ENCODE measurements at places on chromosomes 6 and 20. TPM values are rescaled to one million over a fixed set of nuclear protein-coding genes. Genes with fewer than 3 reads are reported as not detected.

- no peaks in the 10 kb centered on the region for H3K27me3 ChIP-seq
- no peak overlapping the region for H3K27ac ChIP-seq
- no peaks in the 10 kb centered on the region for H3K36me3 ChIP-seq
- no peaks in the 10 kb centered on the region for H3K4me1 ChIP-seq
These were observed 7.7 kb downstream of the TTBK1 start for GRCh38 chr6:43250992-43251373.

GRCh38 chr6:38973178-38974057 lies 75.2 kb upstream of the GLP1R start:
- H3K27ac ChIP-seq = no peak overlapping the region
- no peaks in the 10 kb centered on the region for H3K4me1 ChIP-seq
- H3K4me3 ChIP-seq = no peak overlapping the region
- peaks cover 2% of the 10 kb centered on the region for H3K27me3 ChIP-seq
- DNase-seq = no peak

DNA sequence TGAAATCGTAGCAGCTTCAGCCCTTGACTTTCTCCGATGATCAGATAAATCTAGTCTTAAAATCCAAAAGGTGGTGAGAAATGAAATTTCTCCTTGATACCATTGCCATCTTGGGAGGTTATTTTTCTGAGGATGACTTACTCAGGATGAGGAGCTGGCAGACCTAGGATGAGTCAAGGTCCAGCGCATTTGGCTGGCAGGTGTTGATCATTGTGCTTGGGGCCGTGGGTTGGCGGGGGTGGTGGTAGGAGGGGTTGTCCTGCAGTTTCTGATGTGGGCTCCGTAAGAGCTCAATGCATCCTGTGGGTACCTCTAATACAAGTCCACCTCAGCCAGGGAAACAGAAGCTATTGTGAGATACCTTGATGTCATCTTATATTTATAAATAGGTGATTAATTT lies 148.3 kb upstream of the SCGN start:
- H3K36me3 ChIP-seq = peaks cover 4% of the 10 kb centered on the region
- H3K27me3 ChIP-seq = no peaks in the 10 kb centered on the region
- no peak overlapping the region for H3K27ac ChIP-seq
- no peak overlapping the region for H3K4me3 ChIP-seq
- peaks cover 1% of the 10 kb centered on the region for H3K4me1 ChIP-seq
- DNase-seq = no peak

DNA sequence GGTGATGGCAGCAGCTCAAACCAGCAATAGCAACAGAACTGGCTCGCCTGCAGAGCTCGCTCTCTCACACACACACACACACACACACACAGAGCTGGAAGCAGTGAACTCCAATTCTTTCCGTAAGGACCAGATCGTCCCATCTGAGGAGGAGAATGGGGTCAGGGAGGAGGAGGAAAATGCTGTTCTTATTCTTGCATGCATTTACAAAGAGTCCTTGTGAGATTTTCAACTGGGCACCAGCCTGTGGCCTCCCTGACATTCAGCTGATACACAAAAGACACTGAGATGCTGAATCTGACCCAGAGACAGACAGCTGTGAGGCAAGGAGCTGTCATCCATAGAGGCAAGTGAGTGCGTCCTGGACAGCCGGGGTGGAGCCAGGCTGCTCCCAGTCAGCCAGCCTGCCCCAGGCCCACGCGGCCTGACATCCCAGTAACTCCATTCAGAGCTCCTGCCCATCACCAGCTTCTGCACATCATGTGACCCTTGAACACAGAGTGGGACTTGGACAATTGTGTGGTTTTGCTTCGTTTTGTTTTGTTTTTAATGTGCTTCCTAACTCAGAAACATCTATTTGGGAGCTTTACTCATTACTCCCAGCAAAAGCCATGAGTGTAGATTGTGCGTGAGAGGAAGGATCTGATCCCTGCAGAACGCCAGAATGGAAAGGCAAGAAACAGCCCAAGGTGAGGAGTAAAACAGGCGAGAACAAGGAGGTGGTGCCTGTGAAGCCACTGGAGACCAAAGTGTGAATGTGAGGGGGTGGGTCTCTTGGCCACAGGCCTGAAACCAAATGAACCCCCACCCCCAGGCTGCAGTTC lies 2.1 kb downstream of the SERPINB9 start:
- H3K27me3 ChIP-seq = no peaks in the 10 kb centered on the region
- no peak overlapping the region for H3K4me3 ChIP-seq
- no peaks in the 10 kb centered on the region for H3K4me1 ChIP-seq
- no peak overlapping the region for H3K27ac ChIP-seq
- no peaks in the 10 kb centered on the region for H3K36me3 ChIP-seq

The BMP5 gene
- total RNA-seq = 0.45 TPM

The ADAM33 gene
- 96.8 TPM for total RNA-seq

All from aorta (tissue), 5 donors.